Fibroblast of skin of left quadriceps (primary cell): ENCODE measurements at places on chromosomes 11 and 22.

DNA sequence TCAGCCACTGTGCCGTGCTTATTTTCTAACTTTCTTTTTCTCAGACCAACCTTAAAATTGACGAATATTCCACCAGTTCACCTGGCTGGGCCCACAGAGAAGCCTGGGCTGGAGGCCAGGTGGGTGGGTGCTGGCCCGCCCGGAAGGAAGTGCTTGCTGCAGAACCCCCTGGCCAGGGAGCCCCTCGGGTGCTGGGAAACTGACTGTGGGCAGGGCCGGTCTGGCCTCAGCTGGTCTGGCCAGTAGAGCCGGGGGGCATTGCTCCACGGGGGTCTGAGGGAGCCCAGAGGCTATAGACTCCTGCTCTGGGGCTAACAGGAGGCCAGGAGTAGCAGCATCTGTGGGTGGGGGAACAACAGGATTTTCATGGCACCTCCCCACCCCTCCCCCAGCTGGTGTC is 6.8 kb upstream of the CHID1 start:
- DNase-seq, result no peak

GRCh38 chr11:45179686-45180178 is 33.3 kb downstream of the PRDM11 start:
- no peak for DNase-seq

DNA sequence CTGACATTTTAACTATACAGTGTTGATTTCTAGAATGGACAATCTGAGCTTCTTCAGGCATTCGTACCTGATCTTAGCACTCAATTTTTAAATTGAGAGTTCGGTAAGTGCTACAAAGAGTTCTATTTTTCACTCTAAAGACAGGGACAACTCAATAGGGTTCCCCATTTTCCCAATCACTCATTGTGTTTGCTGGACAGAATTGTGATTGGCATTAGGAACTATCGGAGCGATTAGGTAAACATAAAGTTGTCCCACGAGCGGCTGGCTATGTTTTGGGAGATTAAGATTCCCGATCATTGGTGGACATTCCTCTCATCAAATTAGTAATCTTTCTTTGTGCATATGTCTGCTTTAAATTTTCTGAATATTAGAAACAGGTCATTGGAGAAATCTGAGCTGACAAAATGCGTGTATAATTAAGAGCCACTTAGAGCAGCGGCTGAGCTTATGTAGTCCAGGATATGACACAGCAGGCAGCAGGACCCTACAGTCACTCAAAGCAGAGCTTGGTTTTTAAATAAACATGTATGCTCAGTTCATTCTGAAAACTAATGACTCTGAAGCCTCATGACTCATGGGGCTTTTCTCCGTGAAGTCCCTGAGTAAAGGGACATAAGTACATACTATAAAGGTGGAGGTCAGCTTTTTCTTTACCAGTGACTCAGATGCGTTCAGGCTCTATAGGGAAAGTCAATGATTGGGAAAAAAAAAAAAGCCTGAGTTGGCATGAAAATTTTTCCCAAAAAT is 109.4 kb downstream of the GRIA4 start:
- DNase-seq, result peak; percentile 18

DNA sequence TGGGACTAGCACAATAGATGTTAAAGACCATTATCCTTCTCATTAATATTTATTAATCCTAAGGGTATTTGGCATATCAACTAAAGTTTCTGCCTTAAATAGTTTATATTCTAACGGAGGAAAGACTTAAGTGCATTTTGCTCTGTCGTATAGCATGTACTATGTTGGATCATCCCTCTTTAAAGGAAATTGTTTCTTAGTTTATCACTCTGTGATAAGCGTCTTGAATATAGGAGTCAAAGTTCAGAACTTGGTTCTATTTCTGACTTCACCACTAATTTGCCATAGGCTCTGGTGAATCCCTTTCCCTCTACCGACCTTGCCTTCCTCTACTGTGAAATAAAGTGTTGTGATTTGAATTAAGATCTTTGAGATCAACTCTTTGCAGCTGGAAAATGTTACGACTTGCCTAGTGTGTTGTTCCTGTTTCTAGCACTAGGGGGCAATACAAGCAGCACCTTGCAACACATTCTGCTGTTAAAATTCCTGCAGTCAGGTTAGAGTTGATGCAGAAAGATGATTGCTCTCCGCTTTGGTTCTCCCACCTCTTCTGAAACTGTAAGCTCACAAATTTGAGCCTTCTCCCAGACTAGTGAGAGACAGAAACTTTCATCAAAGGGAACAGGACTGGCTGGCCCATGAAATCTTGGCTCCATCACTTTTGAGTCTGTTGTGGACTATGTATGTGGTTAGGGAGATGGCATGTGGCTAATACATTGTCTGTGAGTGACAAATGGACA is 27.8 kb upstream of the ZNRF3 start:
- peak; percentile 33 for DNase-seq

- DNase-seq, result peak; percentile 30
Measured at GRCh38 chr11:87966694-87967093, 208.5 kb downstream of the RAB38 start.

GRCh38 chr11:35723493-35723892 is 60.9 kb downstream of the TRIM44 start:
- no peak for DNase-seq

- no peak for DNase-seq
Measured at GRCh38 chr22:35882211-35883030, 146.2 kb downstream of the RBFOX2 start.

DNA sequence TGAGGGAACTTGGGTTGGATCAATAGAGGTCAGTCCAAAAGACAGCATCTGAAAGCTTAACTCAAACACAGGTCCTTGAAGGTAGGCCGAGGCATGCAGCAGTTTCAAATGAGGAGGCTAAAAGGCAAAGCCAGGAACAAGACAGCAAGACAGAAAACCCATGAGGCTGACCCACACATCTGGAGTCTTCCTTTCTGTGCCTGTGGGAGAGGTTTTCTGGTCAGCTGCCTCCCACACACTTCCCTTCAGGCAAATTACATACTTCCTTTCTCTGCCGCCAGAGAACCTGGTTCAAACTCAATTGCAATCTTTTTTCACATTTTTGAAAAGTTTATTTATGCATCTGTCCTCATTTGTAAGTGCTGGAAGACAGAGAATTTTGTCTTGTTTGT is 29.8 kb upstream of the CRTAM start:
- no peak for DNase-seq

- DNase-seq, result peak; percentile 41
Measured at GRCh38 chr11:109971184-109971523, 122.0 kb upstream of the ZC3H12C start.

DNA sequence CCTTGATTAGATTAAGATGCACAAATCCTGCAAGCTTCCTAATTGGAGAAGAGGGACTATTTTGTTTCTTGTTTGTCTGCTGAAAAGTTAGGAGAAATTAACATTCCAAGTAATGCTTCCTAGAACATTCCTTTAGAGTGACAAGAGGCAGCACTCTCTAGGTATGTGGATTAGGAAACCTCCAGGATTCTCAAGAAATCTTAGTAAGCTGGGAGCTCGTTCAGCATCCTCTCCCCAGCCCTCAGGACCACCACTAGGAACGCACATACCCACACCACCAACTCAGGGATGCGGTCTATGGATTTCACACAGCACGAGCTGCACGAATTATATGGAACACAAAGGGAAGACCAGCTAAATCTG is 52.9 kb downstream of the NCAPD3 start:
- no peak for DNase-seq

DNA sequence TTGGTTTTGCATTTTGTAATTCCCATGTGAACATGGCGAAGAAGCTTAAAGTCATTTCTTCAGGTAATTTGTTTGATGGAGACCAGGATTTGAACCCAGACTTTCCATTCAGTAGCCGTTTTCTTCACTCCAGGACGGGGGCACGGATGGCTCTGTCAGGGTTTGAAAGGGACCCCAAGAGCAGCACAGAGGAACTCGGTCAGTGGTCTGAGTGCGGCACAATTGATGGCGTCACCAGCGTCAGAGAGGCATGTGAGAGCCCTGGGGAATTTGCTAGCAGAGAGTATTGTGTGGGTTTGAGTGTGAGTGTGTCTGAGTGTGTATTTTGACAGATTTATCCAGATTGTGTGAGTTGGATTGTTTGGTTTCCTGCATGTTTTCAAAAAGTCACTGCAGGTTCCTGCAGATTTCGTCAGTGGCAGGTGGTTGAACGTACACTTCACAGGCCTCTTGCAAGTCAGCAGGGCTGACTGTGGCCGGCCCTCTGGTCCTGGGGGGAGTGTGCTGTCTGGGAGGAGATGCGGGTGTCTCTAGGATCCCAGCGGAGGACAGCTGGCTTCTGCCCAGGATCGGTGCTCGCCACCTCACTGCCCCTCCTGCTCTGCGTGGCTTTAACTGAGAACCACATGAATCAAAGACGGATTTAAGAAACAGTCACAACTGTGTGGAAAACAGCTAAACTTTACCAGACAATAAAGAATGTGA is 199.3 kb downstream of the TBC1D22A start:
- DNase-seq, result no peak

- no peak for DNase-seq
Measured at GRCh38 chr22:46008291-46008690, 31.3 kb upstream of the WNT7B start.

DNA sequence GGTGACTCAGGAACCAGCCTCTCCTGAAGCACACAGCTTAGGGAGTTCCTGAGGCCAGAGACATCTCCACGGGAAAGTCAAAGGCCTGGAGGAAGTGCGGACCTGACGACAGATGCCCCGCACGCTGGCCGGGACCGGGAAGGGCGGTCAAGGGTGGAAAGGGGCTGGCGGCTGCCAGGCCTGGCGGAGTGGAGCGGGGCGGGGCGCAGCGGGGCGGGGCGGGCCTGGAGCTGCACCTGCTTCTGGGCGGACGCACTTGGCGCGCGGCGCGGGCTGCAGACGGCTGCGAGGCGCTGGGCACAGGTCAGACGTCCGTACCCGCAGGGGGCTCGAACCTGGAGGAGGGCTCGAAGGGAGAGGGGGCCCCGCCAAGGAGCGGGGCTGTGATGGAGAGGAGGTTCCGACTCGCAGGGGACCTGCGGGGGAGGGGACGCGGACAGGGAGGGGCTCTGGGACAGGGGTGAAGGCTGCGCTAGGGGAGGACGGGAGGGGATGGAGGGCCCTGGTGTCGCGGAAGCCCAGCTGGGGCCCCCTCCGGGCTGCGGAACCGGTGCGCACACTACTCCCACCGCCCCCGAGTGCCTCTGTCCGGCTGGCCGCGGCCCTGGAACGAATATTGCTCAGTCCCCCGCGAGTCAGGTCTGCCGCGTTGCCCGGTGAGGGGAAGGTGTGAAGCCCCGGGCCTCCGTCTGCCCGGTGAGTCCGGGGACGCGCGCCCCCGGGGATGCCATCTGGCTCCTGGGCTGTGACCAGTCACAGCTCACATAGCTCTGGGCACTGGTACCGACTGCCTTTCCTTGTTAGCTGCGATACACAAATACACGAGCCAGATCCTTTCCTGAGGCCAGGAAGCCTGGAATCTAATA is at the start of gene TMEM45B:
Gene TMEM45B (plus strand): TSS at position 253 of the 866 bp plus-strand sequence. CDS start 36,635 bp downstream, outside the sequence.
- no peak for DNase-seq

DNA sequence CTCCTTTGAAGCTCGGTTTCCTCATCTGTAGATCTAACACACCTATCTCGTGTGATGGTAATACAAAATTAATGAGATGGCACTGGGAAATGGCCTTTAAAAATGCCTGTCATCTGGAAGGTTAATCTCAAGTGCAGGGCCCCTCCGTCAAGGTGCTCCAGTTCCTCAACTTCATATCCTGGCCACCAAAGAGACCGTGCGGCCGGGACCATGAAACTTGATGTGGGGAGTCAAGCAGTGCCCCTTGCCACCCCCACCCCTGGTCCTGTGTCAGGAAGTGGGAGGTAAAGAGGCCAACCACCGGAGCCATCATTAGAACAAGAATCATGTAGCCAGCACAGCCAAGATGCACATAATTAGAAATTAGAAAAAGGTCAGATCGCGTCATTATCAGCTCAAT is 108.2 kb downstream of the FEZ1 start:
- no peak for DNase-seq

GRCh38 chr11:69439127-69439526 is 42.3 kb upstream of the LINC01488 start:
- no peak for DNase-seq

DNA sequence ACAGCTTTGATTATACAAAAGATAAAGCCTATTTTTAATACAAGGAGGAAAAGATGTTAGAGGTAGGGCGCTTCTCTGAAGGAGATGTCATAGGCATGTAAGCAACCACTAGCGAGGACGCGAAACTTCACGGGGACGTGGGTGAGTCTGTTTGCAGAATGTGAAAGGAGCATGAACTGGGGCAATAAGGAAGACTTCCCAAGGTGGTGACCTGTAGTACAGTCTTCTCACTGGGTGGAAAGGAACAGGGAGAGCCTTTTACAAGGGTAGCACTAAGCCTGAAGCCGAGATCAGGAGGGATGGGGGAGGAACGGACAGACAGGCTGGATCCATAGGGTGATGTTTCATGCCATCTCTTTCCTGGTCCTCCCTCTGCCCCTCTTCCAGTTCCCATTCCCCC is 10.0 kb upstream of the MICAL2 start:
- DNase-seq, result no peak

- DNase-seq, result no peak
Measured at GRCh38 chr11:1643146-1643690, 13.6 kb downstream of the KRTAP5-5 start.

DNA sequence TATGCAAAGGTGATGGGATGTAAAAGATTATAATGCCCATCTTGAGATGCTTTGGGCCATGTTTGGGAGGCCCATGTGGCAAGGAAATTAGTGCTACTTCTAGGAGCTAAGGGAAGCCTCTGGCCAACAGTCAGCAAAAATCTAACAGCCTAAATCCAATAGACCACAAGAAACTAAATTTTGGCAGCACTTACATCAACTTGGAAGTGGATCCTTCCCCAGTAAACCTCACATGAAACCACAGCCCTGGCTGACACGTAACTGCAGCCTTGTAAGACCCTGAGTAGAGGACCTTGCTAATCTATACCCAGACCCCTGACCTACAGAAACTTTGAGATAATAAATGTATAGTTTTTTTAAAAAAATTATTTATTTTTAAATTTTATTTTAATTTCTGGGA is 13.1 kb upstream of the GRK3 start:
- DNase-seq, result no peak

GRCh38 chr11:115912484-115912945 is 408.3 kb upstream of the CADM1 start:
- DNase-seq, result no peak

- no peak for DNase-seq
Measured at GRCh38 chr11:19512618-19513017, 200.0 kb upstream of the NAV2 start.

GRCh38 chr11:79276736-79277325 is 164.0 kb downstream of the TENM4 start:
- DNase-seq, result no peak

GRCh38 chr22:23113847-23114720 is 27.7 kb downstream of the RSPH14 start:
- no peak for DNase-seq

- DNase-seq, result no peak
Measured at GRCh38 chr11:128029219-128029722, 558.1 kb downstream of the ETS1 start.

GRCh38 chr22:25027043-25027906 is 74.8 kb downstream of the KIAA1671 start:
- DNase-seq, result no peak

GRCh38 chr22:31327806-31328543 is 18.2 kb downstream of the PATZ1 start:
- DNase-seq, result no peak

DNA sequence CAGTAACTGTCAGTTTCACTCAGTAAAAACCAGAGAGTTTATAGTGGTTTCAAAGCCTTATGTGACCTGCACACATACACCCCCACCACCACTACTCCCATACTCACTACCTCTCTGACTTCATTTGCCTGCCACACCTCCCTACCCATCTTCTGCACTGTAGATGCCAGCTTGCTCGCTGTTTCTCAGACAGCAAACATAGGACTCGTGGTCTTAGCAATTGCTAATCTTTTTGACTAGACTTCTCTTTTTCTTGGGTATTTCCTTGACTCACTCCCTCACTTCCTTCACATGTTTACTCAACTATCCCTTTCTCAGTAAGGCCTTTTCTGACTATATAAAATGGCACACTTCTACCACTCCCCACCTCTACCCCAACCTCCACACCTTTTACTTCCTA is 27.8 kb downstream of the CEP295 start:
- DNase-seq, result no peak
